ENCODE measurements at places on chromosomes 2 and 18.

DNA sequence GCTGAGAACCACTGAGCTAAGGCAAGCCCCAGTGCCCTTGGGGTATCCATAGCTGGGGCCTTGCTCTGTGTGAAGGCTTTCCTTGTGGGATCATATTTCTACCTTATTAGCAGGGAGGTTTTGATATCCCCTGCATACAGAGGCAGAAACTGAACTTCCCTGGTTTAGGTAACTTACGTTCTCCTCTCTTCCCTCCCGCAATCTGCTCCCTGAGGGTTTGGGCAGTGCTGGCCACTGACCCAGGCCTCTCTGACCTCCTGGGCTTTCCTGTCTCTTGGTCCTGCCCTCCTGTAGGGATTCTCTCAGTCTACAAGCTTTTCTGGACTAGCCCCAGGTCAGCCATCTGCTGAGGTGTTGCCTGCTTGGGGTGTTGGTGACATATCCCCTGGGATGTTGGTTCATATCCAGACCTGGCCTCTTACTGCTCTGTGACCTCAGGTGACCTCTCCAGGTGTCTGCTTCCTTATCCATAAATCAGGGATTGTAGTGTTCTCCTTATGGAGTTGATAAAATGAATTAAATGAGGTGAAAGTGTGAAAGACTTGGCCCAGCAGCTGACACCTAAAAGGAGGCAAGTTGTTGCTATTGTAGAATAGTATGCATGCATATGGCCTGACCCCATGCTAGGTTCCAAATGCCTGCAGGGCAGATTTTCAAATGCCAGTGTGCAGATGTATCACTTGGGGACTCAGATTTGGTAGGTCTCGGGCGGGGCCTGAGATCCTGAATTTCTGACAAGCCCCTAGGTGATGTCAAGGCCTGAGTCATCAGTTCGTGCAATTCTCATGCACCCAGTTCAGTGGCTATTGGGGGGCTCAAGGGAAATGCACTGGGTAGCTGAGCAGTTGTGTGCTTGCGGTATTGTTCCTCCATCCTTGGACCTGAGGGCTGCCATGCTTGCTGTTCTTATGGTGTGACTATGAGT is 106.6 kb downstream of the FHOD3 start:
- DNase-seq = no peak

GRCh38 chr2:157911750-157912149 is 35.6 kb upstream of the ACVR1 start:
- DNase-seq = no peak

DNA sequence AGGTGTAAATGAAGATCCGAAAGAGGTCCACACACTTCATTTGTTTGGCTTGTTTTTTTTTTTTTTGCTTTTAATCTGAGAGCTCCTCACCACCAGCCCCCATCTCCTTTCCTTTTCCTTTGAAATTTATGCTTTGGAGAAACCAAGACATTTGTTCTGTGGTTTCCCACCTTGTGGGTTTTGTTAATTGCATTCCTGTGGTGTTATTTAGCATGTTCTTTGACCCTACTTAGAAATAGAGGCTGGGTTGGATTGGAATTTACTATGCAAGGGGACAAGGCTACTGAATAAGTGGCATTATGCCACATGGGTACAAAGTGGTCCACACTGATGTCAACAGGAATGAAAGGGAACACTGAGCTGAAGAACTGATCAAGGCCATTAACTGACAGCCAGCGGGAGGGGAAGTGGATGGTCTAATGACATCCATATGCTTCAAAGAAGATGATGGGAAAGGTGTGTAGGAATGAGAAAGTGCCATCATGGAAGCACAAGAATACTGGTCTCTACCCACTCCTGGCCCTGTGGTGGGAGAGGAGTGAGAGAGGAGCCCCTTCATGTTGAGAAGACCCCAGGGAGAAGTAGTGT is 8.9 kb downstream of the CCL20 start:
- no peak for DNase-seq

GRCh38 chr2:173016451-173016850 is 59.2 kb upstream of the MAP3K20 start:
- no peak for DNase-seq

- DNase-seq = no peak
These were observed 89.9 kb downstream of the MTA3 start for GRCh38 chr2:42658306-42658705.

All from D341Med (cell line).